Stimulated activated CD8-positive, alpha-beta memory T cell treated with anti-CD3 and anti-CD28 coated beads, Interleukin-15, amount 100 ng/mL, for 1 hour (primary cell): ENCODE measurements at places on chromosomes 12 and 14.

- DNase-seq = no peak
These were observed 27.5 kb upstream of the CHGA start for GRCh38 chr14:92895352-92895878.

GRCh38 chr14:88079624-88080023 lies 74.7 kb downstream of the GPR65 start:
- DNase-seq = no peak

DNA sequence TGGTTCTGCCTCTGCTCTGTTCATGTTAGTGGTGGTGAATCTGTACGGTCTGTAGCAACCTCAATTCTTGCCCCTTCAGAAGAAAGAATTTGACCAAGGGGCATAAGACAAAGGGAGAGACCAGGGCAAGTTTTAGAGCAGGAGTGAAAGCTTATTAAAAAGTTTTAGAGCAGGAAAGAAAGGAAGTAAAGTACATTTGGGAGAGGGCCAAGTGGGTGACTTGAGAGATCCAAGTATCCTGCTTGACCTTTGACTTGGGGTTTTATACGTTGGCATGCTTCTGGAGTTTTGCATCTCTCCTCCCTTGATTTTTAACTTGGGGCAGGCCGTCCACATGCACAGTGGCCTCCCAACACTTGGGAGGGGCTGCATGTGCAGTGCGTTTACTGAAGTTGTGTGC lies 225.0 kb downstream of the CRADD start:
- no peak for DNase-seq

- DNase-seq = no peak
These were observed 258.7 kb downstream of the SYT10 start for GRCh38 chr12:33180918-33181317.

DNA sequence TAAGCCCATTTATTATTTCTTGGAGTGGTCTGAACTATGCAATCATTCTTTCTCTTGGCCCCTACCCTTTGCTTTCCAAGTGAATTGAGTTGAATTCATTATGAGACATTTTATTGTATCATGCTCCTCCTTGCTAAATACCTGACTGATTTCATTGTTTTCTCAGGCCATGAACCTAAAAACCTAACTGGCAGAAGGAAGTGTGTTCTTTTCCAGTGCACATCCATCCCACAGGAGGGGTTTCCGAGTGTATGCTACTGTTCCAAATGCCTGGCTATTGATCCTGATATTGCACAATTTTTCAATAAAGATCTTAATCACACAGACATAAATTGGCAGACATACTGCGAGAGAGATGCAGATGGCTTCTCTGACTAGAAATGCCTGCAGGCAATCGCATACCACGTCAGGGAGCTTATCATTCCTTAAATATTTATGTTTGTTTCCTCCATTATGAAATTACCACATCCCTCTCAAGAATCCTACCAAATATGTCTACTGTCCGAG lies 162.2 kb upstream of the EGLN3 start:
- no peak for DNase-seq

- DNase-seq = no peak
These were observed 3.1 kb upstream of the IGF1 start for GRCh38 chr12:102483466-102483865.

DNA sequence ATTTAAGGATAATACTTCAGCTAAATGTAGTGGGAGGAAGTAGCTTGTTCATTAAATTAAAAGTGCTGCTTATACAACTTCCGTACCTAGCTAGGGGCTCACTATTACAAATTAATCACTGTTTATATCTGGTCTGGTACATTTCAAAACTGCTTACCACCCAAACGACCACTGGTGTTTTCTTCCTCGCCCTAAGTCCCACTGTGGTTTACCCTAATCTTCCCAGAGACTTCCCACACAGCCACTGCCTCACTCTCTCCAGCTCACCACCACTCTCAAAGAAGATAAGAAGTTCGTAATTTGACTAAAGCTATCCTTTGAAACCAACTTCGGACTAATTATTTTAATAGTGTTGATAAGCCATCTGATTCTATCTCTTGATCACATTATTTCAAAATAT lies 62.6 kb downstream of the PLXNC1 start:
- no peak for DNase-seq

GRCh38 chr14:32933629-32934072 lies 5.0 kb upstream of the NPAS3 start:
- no peak for DNase-seq

DNA sequence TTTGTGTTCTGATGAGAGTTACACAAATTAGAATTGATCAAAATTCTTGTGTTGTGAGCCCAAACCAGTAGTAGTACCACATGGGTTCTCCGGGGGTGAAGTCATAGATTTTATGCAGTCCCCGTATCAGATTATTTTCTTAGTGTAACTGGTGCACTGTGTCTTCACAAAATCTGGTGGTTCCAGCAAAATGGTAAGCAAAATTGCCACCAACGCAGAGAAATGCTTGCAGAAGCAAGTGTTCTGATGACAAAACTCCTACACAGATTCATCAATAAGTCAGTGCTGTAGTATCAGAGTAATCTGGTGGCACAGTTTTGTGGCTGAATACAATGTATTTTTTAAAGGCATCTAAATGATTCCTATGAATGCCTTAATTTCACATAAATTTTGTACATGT lies 1.3 kb upstream of the CACNA2D4 start:
- no peak for DNase-seq

DNA sequence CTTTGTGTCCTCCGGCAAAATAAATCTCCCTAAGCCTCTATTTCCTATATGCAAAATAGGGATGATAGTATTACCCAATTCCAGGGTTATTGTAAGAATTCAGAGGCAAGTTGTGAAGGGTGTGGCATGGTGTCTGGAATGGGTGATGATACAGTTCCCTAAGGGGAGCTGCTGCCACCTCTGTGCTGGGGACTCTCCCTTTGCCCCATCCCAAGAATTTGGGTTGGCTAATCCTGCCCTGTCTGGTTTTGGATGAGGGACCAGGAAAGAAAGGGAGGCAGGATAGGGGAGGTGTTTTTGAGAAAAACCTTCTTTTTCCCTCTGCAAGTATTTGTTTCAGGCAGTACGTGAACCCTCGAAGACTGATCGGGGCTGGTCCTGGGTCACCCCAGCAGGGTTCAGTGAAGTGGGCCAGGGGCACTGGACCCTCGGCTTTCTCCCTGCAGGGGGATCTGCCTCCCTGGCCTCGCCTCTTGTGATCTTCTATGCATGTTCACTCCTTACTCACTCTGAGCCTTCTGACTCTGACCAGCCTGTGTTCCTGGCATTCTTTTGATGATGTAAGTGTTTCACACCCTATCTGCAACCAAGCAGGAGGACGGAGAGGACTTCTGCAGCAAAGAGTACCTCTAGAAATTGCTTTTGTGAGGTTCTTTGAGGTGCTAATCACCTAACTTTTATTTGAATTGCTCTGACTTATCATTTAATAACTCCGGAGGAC lies 60.8 kb downstream of the RASSF3 start:
- no peak for DNase-seq

DNA sequence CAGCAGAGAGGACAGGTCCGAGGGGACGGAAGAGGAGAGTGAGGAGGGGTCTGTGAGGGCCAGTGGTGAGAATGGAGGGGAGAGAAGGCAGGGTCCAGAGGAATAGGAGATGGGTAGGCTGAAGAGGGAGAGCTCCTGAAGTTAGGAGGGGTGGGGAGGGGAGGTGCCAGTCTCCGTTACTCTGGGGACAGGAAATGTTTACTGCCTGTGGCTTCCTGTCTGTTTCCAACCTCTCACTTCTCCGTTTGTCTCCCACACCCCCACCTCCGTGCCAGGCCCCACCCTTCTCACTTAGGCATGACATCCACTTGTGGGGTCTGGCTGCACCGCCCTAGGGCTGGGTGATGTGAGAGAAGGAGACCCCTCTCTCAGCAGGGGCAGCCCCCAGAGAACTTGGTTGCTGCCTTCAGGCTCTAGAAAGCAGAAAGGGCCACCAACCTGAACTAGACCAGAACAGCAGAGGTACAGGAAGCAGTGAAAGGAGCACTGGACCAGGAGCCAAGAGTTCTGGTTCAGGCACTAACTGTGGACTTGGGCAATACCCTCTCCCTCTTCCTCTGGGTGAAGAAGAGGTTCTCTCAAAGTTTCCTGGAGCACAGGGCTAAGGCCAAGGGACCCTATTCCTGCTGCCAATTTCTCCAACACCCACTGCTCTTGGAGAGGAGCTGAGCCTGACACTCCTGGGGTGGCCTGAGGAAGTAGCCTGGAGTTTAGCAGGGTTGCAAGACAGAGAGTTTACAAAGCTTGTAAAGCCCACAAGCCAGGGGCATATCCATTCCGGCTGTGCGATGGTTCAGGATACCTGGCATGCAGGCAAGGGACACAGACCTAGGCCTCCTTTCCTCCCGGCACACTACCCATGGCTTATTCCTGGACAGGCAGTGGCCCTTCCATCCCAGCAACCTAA lies 5.5 kb downstream of the ITGA5 start:
- peak; percentile 66 for DNase-seq

DNA sequence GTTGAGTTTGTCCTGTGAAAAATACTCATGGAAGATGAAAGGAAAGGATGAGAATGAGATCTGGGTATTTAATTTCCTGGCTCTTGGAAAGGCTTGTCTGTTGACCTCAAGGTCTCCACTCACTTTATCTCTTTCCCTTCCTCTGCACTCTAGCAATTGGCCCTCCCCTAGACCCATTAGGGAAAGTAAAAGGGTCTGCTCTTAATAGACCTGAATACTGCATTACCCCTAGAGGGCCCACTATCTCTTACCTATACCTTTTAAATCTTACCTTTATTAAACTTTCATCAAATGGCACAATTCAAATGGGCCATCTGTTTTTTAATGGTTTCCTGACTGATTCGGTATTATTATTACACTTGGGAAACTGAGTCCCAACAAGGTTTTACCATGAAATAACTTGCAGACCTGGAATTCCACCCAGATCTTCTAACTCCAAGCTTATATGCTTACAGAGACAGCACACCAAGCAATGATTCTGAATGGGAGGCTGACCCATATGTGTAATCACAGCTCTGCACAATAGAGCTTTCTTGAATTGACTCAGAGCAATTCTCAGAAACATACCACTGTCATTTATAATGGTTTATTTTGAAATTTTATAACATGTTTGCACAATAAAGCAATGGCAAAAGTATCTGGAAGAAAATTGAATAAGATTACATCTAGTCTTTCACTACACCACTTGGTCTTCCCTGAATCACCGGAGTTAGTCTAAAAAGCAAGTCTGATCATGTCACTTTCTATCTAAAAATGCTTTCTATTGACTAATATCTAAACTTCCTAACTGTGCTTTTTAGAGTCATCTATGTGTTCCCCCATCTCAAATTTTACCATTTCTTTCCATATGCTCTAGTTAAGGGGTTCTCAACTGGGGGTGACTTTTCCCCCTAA lies 618.5 kb downstream of the NRXN3 start:
- no peak for DNase-seq

DNA sequence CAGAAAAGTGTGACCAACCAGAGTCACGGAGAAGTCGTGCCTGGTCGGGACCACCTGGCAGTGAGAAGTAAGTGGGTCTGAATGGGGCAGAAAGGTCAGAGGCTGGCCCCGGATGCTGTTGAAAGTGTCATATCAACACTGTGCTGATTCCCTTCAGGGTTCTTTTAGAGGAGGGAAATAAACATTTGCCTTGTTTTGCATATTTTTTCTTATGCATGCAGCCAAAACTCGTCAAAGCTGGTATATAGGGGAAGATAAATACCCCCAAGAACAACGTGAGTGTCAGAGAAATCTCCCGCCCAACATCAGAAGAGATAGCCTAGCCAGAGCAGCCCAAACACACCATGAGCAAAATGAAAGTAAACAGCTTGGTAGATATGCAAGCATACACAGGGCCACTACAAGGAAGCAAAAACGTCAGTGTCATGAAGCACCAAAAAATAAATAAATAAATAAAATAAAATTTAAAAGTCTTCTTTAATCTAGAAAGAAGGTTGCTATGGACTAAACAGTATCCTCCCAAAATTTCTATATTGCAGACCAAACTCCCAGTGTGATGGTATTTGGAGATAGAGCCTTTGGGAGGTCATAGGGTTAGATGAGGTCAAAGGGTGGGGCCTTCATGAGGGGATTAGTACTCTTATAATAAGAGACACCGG lies 22.1 kb downstream of the EIF5 start:
- DNase-seq = no peak

DNA sequence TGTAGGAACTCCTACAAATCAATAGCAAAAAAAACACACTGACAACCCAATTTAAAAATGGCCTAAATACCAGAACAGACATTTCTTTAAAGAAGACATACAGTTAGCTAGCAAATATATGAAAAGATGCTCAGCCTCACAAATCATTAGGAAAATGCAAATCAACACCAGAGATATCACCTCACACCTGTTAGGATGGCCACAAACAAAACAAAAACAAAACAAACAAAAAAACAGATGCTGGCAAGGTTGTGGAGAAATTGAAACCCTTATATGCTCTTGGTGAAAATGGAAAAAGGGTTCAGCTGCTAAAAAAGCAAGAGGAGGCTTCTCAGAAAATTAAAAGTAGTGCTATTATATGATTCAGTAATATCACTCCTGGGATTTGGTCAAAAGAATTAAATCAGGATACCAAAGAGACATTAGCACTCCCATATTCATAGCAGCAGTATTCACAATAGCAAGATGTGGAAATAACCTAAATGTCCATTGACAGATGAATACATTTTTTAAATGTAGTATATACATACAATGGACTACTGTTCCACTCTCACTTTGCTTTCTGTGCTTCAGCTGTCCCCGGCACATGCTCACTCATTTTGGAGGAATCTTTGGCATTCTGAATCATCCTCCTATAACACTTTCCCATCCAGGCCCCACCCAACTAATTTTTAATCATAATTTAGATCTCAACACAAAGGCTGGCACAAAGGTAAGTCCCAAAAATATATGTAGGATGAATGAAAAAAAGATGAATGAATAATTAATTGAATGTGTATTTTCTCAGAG lies 99.1 kb downstream of the SYT1 start:
- DNase-seq = no peak

DNA sequence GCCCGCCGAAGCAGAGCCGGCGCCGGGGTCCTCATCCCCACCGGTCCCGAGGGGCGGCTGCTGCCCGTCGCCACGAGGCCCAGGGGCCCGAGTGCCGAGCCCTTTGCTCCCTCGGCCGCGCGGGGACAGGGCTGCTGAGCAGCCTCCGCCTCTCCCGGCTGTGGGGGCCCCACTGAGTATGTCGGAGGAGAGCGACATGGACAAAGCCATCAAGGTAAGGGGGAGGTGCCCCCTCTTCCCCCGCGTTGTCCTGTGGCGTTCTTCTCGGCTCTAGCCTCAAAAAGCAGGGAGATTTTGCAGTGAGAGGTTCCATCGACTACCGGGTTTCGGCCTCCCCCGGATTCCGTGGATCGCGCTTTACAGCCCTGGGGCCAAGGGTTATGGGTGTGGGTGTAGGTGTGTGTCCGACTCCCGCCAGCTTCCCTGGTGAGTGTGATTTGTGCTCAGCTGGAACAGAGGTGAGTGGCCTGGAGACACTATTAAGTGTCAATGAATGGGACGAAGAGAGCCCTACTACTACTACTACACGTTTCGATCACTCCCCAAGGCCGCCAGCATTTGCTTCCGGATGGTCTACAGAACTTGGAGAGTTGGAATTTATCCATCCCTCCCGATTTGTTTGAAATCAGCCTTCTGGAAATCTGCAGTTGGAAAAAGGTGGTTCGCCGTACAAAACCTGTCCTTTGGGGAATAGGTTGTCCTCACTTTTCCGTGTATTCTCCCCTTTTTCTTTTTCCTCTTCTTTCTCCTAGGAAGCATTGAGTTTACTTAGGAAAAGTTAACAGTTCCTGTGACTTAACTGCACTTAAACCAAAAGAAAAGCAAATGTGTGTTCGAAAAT lies 748 bp downstream of the MAPKAPK5 start:
- no peak for DNase-seq

GRCh38 chr12:4587108-4587507 lies 25.1 kb downstream of the DYRK4 start:
- no peak for DNase-seq
